Fibroblast of skin of right quadriceps (primary cell): ENCODE measurements at places on chromosomes 13 and 19.
A peak's percentile ranks its signal among the peaks of the same experiment; 100 is the strongest.

- DNase-seq = peak; percentile 7
Measured at GRCh38 chr13:68173111-68173510, 943.0 kb upstream of the PCDH9 start.

DNA sequence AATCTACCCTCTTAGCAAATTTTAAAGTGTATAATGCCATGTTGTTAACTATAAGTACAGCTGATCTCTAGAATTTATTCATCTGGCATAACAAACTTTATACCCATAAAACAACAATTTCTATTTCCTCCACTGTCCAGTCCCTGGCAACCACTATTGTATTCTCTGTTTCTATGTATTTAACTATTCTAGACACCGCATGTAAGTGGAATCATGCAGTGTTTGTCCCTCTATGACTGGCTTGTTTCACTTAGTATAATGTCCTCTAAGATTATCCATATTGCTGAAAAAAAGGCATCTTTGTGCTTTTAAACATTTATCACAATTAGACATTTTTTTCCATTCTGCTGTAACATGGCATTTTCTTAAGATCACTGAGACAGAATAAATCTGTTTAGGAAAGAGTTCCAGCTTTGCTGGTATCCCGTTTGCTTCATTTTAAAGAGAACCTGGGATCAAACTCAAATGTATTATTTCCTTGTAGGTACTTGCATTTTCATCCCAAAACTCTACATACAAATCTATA is 1191.0 kb downstream of the SLITRK5 start:
- no peak for DNase-seq

GRCh38 chr19:6738787-6739389 is 592 bp upstream of the TRIP10 start:
- no peak for DNase-seq

DNA sequence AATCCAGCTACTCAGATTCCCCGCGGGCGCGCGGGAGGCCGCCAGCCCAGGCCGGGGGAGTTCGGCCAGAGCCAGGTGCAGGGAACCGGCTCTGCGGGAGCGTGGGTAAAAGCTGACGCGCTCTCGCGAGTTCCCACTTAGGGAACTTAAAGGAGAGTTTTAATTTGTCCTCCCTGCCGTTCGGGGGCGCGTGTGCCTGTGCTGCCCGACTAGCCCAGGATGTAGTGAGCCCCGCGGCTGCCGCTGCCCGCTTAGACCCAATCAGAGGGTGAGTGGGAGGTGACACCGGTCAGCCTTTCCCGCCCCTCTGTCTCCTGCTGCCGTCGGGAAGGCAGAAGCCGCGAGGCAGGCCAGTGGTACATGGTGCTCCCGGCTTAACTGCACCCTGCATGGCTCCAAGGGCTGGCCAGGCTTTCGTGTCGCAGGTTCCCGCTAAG is 36.0 kb upstream of the NEK3 start:
- DNase-seq = peak; percentile 78

GRCh38 chr19:47469719-47470118 is 2.0 kb downstream of the SLC8A2 start:
- DNase-seq = no peak

DNA sequence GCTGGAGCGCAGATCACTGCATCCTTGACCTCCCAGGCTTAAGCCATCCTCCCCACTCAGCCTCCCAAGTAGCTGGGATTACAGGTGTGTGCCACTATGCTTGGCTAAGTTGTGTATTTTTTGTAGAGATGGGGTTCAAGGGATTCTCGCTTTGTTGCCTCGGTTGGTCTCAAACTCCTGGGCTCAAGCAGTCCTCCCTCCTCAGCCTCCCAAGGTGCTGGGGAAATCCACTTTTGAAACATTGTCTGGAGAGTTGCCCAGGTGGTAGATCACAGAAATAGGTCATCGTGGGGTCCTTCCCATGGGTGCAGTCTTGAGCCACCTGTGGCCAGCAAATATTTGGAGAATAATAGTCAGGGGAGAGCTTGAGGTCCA is 5.2 kb downstream of the LDLR start:
- no peak for DNase-seq

DNA sequence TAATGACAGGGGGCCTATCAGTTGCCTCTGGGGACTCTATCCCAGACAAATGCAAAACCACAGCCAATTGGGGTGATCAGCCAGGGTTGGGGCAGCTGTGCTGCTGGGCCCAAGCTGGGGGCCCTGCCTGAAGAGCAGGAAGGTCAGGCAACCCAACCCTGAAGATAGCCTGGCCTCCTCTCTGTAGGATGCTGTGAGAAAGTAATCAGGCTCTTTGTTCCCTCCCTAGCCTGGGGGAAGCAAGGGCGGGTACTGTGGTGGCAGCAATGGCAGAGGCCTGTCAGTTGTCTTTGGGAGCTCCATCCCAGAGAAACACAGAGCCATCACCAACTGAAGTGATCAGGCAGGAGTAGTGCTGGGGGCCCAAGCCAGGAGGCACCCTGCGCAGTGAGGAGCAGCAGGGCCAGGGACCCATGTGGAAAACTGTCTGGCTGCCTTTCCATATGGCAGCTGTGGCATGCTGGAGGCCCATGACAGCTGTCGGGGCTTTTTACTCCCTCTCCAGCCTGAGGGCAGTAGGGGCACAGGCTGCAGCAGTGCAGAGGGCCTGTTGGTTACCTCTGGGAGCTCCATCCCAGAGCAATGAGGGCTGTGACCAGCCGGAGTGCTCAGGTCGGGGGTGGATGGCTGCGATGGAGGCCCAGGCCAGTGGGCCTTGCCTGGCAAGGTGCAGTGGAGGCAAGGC is 73.6 kb upstream of the ATP12A start:
- no peak for DNase-seq

DNA sequence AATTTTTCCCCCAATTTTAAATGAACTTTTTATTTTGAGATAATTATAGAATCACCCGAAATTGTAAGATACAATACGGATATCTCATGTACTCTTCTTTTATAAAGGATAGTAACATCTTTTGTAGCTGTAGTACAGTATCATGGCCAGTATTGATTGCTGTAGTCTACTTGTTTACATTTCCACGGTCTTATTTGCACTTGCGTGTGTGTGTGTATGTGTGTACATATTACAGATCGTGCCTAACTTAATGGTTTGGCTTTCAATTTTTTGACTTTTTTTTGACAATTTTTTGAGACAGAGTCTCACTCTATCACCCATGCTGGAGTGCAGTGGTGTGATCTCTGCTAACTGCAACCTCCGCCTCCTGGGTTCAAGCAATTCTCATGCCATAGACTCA is 6.7 kb downstream of the PAN3 start:
- no peak for DNase-seq

- no peak for DNase-seq
Measured at GRCh38 chr19:46839752-46840497, 10.7 kb downstream of the AP2S1 start.

DNA sequence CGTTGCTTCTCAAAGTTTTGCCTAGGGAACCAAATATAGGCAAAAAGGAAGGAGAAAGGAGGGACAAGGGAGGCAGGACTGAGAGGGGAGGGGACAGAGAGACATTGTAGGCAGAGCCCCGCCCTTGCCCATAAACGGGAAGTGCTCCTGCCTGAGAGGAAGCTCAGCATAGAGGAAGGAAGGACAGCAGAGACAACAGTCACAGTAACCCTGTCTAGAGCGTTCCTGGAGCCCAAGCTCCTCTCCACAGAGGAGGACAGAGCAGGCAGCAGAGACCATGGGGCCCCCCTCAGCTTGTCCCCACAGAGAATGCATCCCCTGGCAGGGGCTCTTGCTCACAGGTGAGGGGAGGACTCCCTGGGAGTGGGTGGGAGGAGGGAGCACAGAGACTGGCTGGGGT is at the start of gene CEACAM21:
TSS of gene CEACAM21 (plus strand) at position 169 of the 400 bp plus-strand sequence. CDS start at position 278, 109 bp downstream.
- no peak for DNase-seq

DNA sequence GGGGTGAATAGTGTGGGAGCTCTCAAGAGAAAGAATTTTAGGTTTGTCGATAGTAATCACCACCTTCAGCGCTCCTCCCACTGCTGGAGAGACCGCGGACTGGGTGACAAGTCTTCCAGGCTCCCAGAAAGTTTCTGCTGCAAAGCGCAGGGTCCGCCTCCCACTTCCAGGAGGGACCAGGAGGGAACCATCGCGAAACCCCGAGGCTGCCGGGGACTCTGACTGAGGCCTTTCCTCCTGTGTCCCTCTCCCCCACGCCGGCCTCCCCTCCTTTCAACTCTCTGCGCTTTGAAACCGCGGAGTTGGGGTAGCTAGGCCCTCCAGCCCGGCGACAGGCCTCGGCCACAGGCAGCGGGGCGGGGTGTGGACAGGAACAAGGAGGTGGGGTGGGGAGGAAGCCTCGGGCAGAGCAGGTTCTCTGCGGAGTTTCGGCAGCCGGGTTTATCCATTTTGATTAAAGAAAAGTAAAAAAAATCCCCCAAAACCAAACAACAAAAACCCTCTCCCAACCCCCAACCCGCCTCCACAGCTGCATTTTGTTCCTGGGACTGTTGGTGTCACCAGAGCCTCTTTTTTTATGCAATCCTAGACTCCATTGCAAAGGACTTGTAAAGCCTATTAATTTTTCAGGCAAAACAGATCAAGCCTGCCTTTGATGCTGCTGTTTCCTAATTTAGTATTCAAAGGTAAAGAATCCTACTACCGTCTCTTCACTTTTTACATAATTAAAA is 157.2 kb downstream of the TM9SF2 start:
- peak; percentile 76 for DNase-seq

DNA sequence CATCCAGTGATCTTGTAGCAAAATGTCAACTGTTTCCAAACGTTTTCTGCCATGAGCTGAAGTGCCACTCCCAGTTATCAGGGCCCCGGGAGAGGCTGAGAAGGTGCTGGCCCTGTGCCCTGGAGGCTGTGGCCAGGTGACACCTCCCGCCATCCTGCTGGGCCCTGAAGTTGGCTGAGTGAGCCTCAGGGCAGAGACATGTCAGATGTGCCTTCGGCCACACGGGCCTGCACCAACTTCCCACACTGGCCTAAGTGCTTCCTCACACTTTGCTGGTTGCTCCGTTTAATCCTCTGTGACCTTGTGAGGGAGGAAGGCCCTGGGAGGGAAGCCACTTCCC is 4.8 kb downstream of the ADPRHL1 start:
- no peak for DNase-seq

GRCh38 chr19:50659318-50660087 is 10.3 kb downstream of the C19orf81 start:
- DNase-seq = no peak

- DNase-seq = no peak
Measured at GRCh38 chr13:59641261-59641660, 522.5 kb downstream of the DIAPH3 start.

- DNase-seq = no peak
Measured at GRCh38 chr13:32660227-32660626, 74.0 kb downstream of the PDS5B start.

DNA sequence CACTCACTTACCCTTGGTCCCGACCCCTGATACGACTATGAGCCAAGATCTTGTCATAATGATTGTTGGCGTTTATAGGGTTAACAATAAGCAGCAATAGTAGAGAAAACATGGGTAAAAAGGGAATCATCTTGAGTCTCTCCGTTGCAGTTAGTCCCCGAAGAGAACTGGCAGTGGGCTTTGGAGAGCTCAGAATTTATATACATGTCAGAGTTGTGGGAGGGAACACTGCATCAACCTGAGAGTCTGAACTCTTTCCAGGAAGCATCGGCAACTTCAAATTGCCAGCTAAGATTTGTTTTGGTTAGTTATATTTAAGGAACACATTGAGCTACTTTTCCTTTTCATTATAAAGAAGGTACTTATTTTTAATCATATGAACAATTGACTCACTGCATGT is at the start of gene POSTN:
TSS of gene POSTN (minus strand) at position 172 of the 400 bp plus-strand sequence. CDS start at position 130, 42 bp downstream.
- DNase-seq = peak; percentile 65

GRCh38 chr13:27245610-27246009 is 5.7 kb upstream of the RPL21 start:
- no peak for DNase-seq

- DNase-seq = peak; percentile 72
Measured at GRCh38 chr13:44191504-44192171, 182.0 kb upstream of the SERP2 start.

- DNase-seq = no peak
Measured at GRCh38 chr13:95604556-95604915, 40.0 kb downstream of the DZIP1 start.

DNA sequence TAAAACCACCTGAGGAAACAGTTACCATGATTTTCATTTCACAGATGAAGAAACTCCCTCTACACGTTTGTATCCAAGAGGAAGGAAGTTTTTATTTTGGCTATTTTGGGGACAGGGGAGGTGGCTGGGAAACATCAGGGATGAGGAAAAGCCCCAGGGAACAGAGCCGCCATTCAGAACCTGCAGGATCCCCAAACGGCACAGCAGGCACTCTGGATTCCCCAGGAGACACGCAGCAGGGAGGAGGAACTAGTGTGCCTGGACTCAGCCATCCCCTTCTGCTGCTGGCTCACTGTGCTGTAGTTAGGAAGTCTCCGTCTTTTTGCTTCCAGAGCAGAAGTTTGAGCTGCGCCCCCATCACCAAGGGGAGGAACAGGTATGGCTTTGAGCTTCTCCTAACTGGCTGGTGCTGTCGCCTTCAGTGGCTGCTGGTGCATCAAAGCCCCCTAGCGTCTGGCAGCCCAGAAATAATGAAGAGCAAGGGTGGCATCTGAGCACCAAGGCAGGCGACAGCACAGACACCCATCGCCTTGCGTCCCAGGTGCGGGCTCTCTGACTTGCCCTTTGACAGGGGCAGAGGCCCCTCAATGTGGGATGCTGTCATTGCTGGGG is 4.2 kb downstream of the NAPA start:
- DNase-seq = no peak

DNA sequence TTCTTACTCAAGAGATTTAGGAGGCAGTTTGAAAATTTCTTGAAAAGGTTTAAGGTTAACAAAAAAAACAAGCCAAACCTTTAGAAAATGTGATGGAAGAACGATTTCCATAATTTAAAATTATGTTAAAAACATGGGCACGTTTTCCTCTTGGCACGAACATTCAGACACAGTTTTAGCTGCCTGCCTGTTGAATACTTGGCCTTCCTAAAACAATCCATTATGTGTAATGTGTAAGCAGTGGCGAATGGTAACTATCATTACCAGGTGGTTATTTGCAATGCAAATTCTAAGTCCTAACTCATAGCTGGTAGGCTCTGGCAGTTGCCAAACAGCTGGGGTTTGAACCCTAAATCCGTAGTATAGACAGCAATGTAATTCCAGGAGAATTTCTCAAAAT is 1425.7 kb upstream of the SLC10A2 start:
- DNase-seq = no peak

- DNase-seq = peak; percentile 77
Measured at GRCh38 chr19:12788682-12789097, 2.6 kb upstream of the JUNB start.
